NCI-H2081 treated with DMSO at 0.1 percent for 48 hours (cell line): ENCODE measurements at places on chromosomes 6 and 20.

DNA sequence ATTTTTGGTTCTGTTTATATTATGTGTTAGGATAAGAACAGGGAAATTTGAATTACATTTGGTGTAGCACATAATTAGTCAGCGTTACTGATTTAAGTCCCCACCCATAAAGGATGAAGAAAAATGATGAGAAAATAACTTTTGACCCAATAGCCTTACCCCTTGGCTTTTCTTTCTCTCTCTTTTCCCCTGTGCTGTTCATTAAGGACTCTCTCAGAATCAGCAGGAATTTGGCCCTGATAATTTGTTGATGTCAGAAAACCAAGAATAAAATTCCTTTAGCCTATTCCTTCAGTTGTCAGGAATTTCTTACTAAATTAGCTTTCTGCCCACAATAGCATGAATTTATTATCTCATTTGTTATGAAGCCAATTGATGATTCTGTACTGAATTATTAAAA, 18.5 kb downstream of the PLCB1 start:
- DNase-seq: no peak

DNA sequence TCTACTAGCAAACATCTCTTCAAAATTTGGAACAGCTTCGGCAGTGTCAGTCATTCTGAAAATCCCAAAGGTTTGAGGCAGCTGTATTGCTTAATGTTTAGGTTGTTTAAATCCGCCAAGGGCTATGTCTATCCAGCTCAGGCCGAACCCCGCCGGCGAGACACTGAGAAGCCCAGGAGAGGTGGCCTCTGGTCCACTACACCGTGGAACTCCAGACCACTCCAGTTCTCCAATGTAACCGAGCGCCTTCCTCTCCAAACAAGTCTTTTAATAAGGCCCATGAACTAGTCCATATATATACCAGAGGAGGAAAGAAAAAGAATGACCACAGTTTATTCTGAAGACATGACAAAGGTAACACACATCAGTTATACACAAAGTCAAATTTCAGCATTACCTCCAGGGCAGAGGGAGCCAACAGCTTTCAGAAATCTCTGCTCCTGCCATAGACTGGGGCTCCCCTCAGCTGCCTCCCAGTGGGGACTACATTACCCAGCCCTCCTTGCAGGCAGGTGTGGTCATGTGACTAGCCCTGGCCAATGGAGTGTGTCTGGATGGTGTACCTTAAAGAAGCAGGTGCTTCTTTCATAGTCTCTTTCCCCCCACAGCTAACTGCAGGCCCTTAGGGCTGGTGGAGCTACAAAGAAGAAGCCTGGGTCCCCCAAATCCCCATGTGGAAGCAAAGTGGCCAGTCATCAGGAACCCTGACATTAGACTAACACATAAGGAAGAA, at the start of gene RAMACL:
TSS of gene RAMACL (minus strand) at position 255 of the 733 bp plus-strand sequence. CDS start at position 54, 201 bp downstream.
- DNase-seq: no peak

DNA sequence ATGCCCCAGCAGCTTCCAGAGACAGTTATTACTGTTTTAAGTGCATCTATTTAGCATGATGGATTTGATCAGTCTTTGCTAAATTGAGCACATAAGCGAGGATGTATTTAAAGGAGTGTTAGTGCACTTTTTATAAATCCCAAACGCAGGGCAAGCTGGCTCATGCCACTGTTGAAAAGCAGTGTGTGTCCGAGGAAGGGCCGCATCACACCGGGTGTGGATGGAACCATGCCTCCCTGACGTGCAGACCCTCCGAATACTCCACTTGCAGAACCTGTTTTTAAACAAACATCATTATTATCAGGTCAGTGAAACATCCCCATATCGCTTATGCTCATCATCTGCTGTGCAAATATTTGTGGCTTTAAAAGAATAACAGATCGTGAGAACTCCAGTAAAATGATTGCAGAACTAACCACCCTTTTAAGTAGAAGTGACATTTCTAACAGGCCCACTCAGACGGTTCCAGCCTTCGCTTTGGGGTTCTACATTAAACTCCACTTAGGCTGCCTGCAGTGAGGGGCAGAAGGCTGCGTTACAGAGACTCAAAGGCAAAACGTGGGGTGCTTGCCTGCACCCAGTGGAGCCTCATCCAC, 190.1 kb downstream of the CDH4 start:
- no peak for DNase-seq

GRCh38 chr6:145830612-145831011, 16.0 kb upstream of the FBXO30 start:
- DNase-seq: no peak

DNA sequence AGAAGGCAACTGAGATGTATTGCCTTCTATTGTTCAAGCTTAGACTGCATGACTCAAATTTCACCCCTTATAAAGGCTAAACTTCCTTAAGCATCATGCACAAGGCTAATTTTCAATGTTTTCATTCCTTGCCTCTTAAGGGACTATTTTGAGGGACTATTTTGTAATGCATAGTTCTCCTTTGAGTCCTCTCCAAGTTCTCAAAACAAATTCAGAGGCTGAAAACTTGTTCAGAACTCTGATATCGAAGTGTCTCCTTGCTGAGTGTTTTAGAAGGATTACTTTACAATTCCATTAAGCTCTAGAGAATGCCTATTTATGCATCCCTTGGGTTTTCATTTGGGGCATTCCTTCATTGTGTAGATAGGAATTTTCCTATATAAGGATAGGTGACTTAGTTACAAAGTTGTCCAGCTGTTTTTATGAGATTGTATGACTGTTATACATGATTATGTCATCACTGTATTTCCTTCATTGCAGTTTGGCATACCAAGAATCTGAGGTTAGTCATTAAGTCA, 41.7 kb downstream of the COL19A1 start:
- no peak for DNase-seq

DNA sequence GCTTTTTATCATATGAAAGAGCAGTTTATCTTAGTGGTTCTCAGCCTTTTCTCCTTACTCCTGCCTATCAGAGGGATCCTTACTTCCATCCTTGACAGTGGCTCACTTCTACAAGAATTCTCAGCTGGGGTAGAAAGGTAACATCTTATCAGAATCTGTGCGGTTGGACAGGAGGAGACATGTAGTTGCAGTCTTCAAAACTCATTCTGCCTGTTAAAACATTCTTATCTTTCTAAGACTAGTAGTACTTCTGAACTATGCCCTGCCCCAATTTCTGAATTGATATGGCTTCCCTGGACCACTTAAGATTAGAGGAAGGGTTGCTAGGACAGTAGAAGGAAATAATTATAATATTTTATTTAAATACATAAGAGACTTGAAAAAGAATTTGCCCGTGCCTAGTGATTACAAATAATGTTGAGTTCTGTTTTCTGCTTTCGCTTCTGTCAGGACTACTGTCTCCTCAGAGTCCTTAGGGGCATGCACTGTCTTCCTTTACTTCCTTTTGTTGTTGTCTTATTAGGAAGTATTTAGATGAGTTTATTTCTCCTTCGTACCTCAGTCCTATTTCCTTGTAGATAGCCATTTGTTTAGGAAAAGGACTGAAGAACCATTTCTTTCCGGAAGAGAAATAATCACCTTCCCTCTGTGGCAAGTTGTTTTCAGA, 24.9 kb downstream of the BLTP3A start:
- no peak for DNase-seq

- DNase-seq: no peak
Measured at GRCh38 chr6:73349311-73349710, 4.8 kb downstream of the DPPA5 start.

DNA sequence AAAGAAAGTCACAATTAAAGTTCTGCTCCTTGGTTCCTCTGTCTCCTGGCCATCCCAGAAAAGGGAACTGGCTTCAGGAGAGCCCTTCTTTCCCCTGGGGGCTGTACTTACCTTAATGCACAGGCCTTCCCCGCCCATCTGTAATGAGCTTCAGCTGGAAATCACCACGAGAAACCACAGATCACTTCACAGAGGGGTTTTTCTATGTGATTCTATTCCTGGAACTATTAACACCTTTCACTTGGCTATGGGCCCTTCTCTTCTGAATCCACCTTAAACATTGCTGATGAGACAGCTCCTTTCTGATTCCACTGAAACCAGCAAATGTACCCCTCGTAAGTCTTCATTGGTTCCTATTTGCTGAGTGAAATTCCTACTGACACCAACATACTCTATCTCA, 80.7 kb downstream of the FOXF2 start:
- no peak for DNase-seq

GRCh38 chr20:10554285-10554684, 119.2 kb downstream of the SLX4IP start:
- no peak for DNase-seq

DNA sequence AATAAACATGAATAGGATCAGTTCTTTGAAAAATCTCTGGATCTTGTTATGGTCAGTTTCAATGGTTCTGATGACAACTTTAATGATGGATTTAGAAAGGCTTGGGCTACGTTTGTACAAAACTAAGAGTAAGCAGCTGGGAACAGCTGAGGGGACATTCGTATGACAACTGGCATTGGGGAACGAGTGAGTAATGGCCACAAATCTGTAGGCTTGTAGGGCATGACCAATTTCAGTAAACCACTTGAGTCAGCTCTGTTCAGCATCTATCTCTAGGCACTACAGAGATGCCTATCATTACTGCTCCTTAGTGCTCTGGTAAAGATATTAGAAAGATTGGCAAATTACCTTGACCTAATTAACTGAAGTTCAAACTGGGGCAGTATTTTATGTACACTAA, 1375.6 kb downstream of the EPHA7 start:
- no peak for DNase-seq

DNA sequence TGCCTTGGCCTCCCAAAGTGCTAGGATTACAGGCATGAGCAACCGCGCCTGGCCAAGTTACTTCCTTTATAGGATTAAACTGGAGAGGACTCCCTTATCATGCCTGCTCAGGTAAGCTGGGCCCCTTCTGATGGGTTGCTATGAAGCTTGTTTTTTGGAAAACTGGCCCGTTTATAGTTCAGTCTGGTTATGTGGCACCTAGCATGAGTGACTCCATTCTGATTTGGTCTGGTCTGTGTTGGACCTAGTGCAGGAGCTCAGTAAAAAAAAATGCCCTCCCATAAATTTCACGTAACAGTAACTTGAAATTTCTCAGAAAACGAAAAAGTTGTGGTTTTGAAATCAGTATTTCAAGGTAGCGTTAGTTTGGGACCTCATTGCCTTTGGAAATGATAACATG, 448.4 kb downstream of the HACE1 start:
- DNase-seq: no peak

DNA sequence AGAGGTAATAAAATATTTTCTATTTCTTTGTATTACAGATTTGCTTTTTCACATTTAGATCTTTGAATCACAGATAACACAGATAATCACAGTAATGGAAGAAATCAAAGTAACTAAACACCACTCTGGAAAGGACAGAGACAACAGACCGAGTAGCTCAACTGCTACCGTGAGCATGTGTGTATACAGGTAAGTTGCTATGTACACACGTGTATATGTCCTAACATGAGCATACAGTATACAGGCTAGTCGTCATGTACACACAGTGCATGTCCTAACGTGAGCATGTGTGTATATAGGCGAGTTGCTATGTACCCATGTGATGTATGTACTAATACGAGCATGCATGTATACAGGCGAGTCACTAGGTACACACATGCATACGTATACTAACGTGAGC, 379.0 kb downstream of the THBS2 start:
- DNase-seq: no peak

DNA sequence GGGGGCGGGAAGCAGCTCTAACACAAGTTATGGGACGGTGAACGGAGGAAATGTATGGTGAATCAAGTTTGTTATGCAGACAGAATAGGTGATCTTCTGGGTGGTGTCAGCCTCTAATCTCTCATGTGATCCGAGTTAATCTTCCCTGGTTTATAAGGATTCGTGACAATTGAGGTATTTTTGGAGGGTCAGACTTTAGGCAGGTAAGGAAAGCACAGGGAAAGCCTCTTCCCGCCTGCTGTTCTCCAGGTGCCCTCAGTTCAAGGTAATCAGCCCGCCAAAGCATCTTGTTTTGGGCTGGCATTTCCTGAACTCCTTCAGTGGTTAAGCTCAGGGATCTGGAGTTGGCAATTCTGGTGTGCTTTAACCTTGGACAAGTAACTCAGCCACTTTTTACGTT, 1.2 kb downstream of the CSTF1 start:
- no peak for DNase-seq

GRCh38 chr6:34412016-34412415, 13.9 kb downstream of the RPS10 start:
- no peak for DNase-seq

DNA sequence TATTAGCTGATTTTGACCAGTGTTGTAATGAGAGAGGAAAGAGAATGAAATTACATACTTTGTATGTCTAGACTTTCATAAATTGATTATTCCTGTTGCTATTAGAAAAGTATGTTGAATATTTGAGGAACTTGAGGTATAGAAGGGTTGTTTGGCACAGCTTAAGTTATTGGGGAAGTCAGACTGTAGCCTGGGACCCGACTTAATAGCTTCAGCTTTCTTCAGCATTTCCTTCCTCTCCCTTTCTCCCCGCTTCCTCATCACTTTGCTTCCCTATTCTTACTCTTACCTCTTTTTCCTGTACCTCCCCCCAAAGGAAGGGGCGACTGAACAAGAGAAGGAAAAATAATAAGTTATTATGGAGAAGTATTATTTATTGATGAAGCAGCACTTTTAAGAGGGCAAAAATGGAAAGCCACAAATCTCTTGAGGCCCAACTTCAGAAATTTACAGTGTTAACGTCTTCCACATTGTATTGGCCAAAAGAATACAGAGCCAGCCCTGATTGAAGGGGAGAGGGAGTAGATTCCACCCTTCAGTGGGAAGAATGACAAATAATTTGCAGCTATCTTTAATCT, 7.4 kb downstream of the SENP6 start:
- no peak for DNase-seq

DNA sequence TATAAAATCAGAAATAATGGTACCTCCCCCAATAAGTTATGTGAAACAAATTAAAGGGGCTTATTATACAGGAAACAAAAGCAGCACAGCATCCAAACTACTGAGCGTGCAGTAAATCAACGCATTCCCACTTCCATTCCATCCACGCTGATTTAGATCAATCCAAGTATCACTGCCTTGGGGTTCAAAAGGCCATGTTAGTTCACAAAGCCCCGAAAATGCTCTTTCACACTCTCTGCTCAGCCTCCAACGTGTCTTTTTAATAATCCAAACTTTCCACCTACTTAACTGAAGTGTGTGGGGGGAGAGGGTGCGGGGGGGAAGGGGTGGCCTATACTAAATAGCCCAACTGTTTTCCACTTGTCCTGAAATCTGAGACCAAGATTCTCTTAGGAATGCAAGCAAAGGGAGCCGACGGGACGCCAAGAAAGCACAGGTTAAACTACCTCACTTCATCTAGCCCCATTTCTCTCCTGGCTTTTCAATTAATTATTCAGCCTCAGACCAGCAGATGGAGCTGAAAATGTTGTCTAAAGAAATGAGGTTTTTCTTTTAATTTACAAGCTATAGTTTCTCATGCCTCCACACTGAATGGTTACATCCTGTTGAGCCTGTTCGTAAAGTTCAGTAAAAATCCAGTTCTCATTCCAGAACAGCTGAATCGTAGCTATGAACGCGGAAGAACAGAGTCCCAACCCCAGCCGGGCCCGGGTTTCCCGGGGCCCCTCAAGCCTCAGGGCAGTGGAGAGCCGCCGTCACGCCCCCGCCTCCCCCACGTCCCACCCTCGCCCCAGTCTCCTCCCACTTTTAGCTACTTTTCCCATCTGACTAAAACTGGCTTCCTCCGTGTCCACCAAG, 1.0 kb upstream of the NXT1 start:
- no peak for DNase-seq

GRCh38 chr20:12012241-12013222, 94.8 kb downstream of the BTBD3 start:
- DNase-seq: peak; percentile 40
